ENCODE measurements at places on chromosomes 3 and 15. TPM values are rescaled to one million over a fixed set of nuclear protein-coding genes. Genes with fewer than 3 reads are reported as not detected.

DNA sequence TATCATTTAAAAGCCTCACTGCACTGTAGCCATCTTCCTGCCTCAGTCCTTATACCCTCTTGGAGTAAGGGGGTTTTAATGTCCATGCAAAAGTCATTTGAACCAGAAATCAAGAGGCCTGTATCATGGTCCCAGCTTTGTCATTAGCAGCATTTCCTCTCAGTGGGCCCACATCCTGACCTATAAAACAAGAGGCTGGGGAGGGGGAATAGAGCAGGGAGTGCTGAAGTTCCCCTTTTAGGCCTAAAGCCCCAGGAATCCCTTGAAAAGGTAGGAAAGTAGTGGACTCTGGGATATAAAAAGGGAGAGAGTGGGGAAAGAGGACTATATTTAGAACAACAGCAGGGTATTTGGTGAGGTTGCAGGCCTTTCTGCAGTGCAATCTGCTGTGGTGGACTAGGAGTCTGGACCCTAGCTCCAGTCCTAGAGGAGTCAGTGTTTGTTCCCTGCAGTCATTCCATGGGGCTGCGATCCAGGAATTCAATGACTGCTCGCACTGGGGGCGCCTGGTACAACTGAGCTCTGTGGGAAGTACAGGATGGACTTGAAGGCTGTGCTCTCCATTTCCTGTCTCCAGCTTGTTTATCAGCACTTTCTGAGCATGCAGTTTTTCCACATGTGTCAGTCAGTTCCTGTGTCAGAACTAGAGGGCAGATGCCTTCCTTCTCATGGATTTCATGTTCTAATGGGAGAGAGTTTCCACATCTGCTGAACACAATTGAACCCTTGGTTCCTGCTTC is 46.8 kb downstream of the PDHB start:
- peak; percentile 46 for DNase-seq

GRCh38 chr3:14222457-14222856 is 43.8 kb downstream of the LSM3 start:
- no peak for DNase-seq

DNA sequence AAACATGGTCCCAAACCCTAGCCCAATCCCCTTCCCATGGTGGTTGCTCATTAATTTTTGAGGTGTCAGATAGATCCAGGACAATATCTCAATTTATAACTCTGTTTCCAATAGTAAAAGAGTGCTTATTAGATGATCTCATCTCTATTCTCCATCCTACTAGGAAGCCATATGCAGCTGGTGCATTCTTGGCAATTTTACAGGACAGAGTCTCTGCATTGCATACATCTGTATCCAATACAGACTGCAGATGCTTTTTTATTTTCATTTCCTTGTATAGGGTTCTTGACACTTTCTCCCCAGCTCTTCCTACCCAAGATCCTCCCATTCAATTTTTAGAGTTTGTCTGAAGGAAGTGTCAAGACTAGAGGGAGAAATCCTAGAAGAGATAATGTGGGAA is 194.8 kb upstream of the DPH6 start:
- no peak for DNase-seq

DNA sequence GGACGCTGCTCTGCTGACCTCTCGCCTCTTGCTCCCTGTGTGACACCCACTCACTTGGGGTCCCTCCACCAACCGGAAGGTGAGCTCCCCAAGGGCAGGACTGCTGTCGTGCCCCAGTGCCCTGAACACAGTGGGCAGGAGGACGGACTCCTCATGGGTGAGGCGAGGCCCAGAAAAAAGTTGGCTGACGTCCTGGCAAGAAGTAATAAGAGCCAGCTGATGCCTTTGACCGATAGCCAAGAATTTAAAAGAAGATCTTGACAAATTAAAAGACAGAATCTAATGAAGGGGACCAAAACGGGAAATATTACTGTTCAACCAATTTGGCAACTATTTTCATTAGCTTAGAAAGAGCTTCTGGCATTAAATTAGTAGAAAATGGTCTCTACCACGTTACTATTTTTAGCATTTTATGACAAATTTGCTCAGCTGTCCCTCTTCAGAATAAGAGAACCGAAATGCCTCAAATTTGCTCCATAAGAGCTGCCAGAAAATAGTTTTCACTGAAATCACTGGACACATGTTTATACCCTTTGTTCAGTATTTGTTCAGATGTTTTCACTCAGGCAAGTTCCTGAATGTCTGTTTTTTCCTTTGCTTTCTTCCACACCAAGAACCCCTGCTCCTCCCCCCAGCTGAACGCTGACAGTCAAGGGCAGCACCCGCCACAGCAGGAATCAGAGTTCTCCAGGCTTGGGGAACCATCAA is 60.5 kb downstream of the XXYLT1 start:
- DNase-seq = peak; percentile 34

- DNase-seq = no peak
Measured at GRCh38 chr15:31005660-31006059, 14.2 kb upstream of the MTMR10 start.

DNA sequence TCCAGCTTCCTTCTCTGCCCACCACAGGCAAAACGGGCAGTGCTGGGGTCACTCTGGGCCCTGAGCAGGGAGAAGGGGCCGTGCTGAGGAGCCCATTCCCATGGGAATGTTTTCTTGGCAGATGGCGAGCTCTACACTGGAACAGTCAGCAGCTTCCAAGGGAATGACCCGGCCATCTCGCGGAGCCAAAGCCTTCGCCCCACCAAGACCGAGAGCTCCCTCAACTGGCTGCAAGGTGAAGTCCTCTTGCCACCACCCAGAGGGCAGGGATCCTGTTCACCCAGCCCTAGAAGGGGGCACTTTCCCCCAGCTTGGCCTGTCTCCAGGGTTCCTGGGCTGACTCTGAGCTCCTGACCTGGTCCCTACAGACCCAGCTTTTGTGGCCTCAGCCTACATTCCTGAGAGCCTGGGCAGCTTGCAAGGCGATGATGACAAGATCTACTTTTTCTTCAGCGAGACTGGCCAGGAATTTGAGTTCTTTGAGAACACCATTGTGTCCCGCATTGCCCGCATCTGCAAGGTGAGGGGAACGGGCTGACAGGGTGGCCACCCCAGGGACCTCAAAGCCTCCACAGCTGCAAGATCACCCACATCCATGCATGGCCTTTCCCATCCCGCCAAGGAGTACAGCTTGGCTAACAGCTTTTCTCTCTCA is 12.4 kb downstream of the CIB1 start:
- peak; percentile 77 for DNase-seq

DNA sequence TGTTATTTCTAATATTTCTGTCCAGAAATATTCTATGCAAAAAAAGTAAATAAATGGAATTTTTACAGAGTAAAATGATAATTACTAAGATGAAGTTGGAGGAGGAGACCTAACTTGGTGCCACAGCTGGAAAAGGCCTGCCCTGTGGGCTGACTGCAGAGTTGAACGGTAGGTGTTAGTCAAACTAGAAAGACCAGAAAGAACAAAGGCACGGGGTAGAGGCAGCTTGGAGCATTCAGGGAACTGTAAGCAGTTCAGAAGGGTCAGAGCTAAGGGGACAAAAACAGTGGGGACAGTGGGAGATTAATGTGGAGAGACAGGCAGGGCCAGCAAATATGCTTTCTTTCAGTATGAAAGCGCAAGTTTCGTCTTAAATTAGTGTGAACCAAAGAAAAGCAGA is 39.3 kb upstream of the PTPRG start:
- DNase-seq = no peak

- DNase-seq = no peak
Measured at GRCh38 chr15:75063338-75063737, 39.9 kb downstream of the PPCDC start.

GRCh38 chr3:169390741-169391305 is 272.7 kb downstream of the MECOM start:
- no peak for DNase-seq

- DNase-seq = peak; percentile 86
Measured at GRCh38 chr3:124887177-124887931, at the start of gene ITGB5. Gene ITGB5, minus strand, starts transcription at chr3:124887365. Its CDS starts 365 bp downstream, at chr3:124887000.

- DNase-seq = no peak
Measured at GRCh38 chr3:127637546-127637945, 8.6 kb downstream of the PODXL2 start.

DNA sequence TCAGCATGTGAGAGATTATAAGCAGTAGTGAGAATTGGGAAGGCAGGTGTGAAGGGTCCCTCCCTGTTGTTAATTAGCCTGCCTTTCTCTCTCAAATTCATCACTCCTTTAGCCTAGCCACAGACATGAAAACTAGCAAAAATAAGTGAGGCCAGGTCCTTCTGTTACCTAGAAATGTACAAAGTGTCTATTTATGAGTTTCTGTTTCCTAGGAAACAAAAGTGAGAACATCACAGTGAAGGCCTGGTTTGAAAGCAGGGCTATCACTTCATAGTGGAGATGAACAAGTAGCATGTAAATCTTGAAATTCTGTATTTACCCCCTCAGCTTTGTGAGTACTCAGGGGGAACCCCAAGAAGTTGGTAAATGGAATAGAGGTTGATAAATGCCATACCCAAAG is 78.2 kb upstream of the UMPS start:
- no peak for DNase-seq

GRCh38 chr3:128946411-128946810 is 47.5 kb downstream of the CFAP92 start:
- DNase-seq = no peak

DNA sequence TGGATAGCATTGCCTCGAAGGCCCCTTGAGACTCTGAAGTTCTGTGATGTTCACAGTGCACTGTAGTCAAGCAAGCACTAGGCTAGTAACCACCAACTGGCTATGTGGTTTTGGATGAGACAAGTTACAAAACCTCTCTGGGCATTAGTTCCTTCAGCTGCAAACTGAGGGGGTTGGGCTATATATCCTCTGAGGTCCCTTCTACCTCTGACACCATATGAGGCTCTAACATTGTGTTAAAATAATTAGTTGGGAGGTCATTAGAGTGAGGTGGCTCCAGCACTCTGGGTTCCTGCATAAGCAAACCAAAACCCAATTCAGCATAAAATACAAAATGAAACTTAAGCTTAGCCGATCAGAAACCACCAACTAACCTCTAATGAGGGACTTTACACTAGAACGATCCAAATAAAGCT is 209.5 kb upstream of the LRRN1 start:
- DNase-seq = no peak

DNA sequence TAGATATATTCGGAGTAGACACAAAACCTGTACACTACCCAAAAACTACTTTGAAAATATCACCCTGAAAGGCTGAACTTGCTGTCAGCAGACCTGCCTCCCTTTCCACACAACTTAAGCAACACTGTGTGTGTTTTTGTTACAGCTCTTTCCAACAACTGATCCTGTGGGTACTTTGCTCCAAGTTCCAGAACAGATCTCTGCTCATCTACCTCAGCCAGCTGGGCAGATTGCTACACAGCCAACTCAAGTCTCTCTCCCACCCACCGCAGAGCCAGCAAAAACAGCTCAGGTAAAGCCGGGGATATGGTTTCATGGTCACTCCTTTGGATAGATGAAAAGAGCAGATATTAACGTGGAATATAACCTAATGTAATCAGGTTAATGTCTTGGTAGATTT is 19.7 kb upstream of the SLC22A13 start:
- no peak for DNase-seq

DNA sequence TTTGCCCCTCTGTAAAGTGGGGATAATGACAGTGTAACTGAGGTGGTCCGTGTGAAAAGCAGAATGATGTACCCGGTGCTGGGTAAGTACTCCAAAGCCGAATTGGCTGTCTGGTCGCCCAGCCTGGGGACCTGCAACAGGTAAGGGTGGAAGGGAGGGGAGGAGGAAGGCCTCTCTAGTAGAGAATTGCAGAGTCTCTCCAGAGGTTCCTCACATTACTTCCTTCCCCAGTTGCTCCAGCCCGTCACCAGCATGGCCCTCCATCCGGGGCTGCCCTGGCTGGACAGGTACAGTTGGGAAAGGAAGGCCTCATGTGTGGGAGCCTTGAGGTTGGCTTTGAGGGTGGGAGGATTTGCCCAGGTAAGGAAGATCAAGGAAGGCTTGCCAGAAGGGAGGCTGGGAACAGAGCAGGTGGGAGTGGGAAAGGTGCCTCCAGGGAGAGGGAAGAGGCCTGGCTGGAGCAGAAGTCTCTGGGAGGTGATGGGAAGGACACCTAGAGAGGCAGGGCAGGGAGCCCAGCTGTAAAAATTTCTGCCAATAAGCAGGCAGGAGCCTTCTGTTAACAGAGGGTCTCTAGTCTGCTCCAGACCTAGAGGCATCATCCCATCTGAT is 1.7 kb upstream of the PSTPIP1 start:
- DNase-seq = no peak

- no peak for DNase-seq
Measured at GRCh38 chr3:160184655-160185054, 40.6 kb upstream of the C3orf80 start.

DNA sequence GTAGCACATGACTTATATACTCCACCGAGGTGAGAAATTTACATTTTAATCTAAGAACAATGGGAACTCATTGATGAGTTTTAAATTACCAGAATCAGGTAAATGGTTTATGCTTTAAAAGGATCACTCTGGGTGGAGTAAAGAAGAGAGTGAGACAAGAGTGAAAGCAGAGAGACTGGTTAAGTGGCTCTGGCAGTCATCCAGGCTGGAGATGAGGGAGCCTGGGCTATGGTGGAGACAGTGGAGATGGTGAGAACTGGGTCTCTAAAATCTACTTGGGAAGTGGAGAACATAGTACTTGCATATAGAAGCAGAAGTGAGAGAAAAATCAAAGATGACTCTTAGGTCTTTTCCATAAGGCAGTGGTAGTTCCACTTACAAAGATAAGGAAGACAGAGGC is 37.1 kb upstream of the SLC25A36 start:
- no peak for DNase-seq

DNA sequence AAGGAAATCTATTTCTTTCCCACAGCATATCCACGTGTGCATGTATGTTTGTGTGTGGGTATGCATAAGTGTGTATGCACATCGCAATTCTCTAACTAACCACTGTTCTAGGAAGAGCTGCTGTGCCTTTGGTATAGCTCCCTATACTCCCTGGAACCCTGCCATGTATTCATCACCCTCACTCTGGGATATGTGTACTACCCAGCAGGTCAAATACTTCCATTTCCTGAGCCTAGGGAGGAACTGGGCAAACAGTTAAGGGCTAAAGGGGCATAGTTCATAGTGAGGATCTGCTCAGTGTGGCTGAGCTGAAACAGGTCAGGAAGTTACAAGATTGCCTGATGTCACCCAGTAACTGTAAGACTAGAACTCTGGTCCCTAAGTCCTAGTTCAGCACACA is 260.4 kb downstream of the RPLP1 start:
- DNase-seq = no peak

C2CD4A gene
- not detected for total RNA-seq

SLC15A2 gene
- 5.0 TPM for total RNA-seq

RBP2 gene
- not detected for total RNA-seq

BUB1B gene
- total RNA-seq = 2.3 TPM

PLIN1 gene
- total RNA-seq = 0.87 TPM

SLC9C1 gene
- total RNA-seq = 1.9 TPM

RTP2 gene
- total RNA-seq = not detected
